ENCODE measurements at places on chromosomes 6 and 20.

DNA sequence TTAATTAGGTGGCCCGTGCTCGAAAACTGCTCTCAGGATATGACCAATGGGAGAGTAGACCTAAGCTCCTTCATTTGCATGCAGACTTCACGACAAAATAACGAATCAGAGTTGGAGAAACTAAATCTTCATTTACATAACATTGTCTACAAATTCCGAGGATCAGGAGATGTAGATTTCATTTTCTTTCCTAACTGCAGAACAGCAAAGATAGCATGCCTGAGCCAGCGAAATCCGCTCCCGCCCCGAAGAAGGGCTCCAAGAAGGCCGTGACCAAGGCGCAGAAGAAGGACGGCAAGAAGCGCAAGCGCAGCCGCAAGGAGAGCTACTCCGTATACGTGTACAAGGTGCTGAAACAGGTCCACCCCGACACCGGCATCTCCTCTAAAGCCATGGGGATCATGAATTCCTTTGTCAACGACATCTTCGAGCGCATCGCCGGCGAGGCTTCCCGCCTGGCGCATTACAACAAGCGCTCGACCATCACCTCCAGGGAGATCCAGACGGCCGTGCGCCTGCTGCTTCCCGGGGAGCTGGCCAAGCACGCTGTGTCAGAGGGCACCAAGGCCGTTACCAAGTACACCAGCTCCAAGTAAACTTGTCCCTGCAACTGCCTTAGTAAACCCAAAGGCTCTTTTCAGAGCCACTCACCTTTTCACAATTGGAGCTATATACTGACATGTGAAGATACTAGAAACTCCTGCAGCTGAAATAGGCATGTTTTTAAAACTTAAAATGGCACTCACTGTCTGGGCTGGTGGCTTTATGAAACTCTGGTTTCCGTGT is 96.5 kb downstream of the HFE start:
- DNase-seq, result no peak

GRCh38 chr6:122790423-122791309 is 1.6 kb downstream of the SMPDL3A start:
- no peak for DNase-seq

DNA sequence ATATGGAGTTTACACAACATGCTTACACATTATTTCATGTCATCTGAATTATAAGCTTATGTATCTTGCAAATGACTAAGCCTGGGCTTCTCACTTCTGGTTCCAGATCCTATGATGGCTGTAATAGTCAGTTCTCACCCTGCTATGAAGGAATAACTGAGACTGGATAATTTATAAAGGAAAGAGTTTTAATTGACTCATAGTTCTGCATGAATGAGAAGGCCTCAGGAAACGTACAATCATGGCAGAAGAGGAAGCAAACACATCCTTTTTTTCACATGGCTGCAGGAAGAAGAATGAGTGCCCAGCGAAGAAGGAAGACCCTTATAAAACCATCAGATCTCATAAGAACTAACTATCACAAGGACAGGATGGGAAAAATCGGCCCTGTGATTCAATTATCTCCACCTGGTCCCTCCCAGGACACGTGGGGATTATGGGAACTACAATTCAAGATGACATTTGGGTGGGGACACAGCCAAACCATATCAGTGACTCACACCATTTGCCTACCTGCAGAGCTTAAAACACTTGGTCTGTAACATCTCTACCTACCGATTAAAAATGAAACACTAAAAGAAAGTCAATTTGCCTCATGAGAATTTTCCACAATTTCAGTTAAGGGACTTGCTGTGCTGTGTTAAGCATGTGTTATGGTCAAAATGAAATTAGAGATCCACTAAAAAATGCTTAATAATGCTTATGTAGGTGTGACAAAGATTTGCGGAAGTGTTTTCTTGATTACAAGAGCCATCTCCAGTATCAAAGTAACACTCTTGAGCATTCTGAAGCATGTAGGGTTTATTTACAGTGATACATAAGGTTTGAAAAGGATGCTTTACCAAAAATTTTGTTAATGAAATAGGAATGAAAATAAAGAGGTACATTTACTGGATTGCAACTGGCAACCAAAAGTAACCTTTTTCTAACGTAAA is 2.2 kb upstream of the RWDD1 start:
- DNase-seq, result no peak

DNA sequence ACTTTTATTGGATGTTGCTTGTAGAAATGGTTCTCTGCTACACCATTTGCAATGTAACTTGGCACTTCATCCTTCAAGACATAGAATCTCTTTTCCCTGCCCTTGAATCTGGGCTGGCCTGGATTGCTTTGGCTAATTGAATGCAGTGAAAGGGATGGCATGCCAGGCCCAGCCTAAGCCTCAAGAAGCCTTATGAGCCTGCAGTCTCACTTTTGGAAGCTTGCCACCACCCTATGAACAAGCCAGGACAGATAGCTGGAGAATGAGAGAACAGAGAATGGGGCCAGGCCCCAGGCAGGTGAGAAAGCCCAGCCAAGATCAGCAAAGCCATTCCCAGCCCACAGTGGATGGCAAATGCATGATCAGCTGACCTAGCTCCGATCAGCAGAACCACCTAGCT is 350.7 kb upstream of the RNF24 start:
- no peak for DNase-seq

- no peak for DNase-seq
Measured at GRCh38 chr6:97097068-97098047, 172.8 kb downstream of the KLHL32 start.

- no peak for DNase-seq
Measured at GRCh38 chr6:16741112-16742016, 19.9 kb downstream of the ATXN1 start.

GRCh38 chr6:168309183-168309582 is 10.4 kb downstream of the DACT2 start:
- DNase-seq, result no peak

DNA sequence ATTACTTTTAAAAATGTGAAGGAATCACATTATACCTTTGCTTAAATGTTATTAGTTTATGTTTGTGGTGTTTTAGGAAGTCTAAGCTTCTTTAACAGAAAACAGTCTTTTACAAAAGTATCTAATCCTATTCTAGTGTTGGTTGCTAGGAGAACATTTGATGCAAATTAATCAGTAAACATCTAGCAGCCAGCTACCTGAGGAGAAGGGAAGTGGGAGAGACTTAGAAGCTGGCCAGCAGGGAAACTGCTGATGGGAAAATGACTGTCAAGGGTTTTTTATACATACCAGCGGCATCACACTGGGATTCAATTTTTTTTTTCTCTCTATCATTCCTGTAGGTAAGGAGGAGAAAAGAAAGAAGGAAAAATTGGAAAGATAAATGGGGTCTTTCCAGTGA is 686.0 kb upstream of the MMS22L start:
- DNase-seq, result no peak

GRCh38 chr20:58636983-58637421 is 14.1 kb upstream of the STX16 start:
- no peak for DNase-seq

DNA sequence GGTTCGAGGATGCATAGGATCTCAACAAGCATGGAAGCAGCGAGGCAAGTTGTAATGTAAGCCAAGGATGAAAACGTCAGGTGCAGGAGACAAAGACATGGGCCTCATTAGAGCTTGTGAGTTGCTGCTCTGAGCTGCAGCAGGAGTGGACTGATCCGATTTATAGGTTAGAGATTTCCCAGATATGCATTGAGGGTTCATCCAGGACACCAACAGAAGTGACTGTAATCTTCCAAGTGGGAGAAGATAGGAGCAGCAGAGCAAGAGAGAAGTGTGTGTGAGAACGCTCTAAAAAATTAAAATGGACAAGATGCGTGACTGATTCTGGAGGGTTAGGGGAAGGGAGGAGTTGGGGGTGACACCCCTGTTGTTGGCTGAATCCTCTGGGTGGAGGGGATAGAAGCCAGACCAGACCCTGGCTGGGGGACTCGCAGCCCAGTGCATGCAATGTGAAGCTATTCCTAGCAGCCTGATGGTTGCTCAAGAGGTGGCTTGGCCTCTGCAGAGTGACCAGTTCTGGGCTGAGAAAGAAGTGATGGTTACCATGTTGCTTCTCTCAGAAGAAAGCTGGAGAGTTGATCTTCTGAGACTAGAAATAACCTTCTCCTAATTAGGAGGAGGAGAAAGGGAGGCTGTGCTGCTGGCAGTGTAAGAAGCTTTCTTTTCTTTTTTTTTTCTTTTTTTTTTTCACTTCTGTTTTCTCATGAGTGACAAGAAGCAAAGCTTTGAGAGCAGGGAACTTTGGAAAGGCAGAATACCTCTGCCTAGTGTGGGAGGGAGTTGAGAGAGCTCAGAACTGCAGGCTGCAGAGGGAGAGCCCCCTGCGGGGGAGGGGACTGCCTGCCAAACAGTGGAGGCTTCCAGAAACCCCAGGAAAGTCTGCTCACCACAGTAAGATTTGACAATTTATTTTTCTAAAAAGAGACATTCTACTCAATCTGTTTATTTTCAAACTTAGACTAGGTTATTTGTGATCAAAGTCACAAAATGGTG is 116.9 kb downstream of the SLX4IP start:
- DNase-seq, result no peak

- no peak for DNase-seq
Measured at GRCh38 chr20:19992996-19993908, 23.9 kb upstream of the NAA20 start.

DNA sequence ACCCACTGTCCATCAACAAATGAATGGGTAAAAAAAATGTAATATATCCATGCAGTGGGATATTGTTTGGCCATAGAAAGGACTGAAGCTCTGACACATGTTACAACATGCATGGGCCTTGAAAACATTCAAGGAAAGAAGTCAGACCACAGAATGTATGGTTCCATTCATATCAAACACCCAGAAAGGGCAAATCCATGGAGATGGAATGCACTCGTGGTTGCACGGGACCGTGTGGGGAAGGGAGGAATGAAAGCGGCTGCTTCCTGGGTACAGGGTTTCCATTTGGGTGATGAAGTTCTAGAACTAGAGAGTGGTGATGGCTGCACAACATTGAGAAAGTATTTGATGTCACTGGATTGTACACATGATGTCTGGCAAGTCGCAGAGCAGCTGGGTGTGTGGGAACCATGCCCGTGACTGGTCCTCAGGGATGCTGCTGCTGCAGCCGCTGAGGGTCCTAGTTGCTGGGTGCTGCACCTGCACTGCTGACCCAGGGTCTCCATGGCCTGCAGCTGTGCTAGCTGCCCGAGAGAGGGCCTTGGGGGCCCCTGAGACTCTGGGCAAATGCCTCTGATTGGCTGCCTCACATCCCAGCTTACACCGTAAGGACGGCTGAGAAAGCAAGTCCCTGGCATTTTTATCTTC is 220.3 kb downstream of the NRN1 start:
- DNase-seq, result no peak

- DNase-seq, result no peak
Measured at GRCh38 chr6:42335896-42336295, 115.8 kb downstream of the TRERF1 start.

- DNase-seq, result no peak
Measured at GRCh38 chr6:100160930-100161329, 166.9 kb upstream of the MCHR2 start.

- no peak for DNase-seq
Measured at GRCh38 chr6:36713846-36714245, 16.2 kb downstream of the RAB44 start.

DNA sequence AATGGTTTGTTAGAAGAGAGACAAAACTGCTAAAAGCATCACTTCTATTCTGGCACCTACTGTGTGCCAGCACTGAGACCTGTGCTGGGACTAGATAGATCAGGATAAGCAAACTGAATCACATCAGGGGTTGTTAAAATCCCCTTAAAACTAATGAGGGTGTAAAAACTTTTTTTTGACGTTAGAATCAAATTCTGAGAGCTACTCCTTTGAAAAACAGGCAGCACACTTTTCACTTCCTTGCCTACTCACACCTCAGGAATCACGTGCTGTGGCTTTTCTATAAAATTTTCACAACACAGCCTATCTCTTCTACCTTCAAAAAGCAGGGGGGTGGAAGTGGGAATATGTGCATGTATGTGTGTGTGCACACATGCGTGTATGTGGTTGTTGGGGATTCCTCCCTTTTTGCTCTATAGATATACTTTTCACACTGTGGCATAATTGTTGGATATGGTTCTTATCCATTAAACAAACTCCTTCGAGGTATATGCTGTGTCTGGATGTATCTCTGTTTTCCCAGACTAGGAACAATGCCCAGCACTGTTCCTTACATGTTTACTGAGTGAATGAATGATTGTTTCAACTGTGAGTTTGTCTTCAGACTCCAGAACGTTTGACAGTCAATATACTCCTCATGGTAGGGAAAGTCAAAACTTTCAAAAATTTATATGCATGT is 105.4 kb downstream of the FYN start:
- DNase-seq, result no peak

- DNase-seq, result no peak
Measured at GRCh38 chr6:168122521-168122920, 43.5 kb upstream of the FRMD1 start.

GRCh38 chr20:24448170-24448569 is 21.3 kb upstream of the SYNDIG1 start:
- no peak for DNase-seq

- DNase-seq, result no peak
Measured at GRCh38 chr6:88712243-88712936, 251.0 kb downstream of the RNGTT start.

- DNase-seq, result peak; percentile 47
Measured at GRCh38 chr20:2946988-2947961, 74.0 kb downstream of the PTPRA start.

DNA sequence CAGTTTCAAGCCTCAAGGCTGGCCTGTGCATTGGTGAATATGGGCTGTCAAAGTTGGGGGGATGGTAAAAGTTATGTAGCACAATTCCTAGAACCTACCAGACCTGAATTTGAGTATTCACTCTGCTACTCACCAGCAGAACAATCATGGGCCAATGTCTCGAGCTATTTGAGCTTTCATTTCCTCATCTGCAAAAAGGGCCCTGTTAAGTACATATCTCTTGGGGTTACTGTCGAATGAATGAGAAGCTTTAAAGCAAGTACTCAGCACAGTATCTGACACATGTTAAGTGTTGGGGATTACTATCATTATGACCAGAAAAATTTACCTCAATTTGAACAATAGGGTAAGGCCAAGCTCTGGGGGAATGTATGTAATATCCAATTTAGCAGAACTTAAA is 13.5 kb upstream of the ENPP4 start:
- no peak for DNase-seq

GRCh38 chr20:50260479-50261221 is 70.0 kb downstream of the CEBPB start:
- DNase-seq, result no peak

- peak; percentile 65 for DNase-seq
Measured at GRCh38 chr20:46568570-46569129, 18.2 kb upstream of the OCSTAMP start.
